Epithelial cell of prostate (primary cell): ENCODE measurements at places on chromosomes 5 and 9.

DNA sequence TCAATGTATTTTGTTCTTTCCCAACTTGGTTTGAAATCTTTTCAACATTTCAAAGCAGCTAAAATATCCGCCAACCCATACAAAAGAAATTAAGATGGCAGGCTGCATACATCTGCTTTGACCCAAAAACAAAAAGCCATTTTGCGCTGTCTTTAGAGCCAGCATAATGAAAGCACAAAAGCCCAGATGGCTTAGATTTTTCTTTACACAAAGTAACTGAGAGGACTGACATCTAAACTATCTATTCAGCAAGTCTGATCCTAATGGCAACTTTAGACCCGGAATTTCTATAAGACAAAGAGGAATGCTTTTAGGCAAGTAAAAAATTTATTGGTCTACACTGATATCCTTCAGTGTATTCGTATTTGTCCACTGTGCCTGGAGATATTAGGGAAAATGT, 86.3 kb downstream of the MYO10 start:
- no peak for DNase-seq

DNA sequence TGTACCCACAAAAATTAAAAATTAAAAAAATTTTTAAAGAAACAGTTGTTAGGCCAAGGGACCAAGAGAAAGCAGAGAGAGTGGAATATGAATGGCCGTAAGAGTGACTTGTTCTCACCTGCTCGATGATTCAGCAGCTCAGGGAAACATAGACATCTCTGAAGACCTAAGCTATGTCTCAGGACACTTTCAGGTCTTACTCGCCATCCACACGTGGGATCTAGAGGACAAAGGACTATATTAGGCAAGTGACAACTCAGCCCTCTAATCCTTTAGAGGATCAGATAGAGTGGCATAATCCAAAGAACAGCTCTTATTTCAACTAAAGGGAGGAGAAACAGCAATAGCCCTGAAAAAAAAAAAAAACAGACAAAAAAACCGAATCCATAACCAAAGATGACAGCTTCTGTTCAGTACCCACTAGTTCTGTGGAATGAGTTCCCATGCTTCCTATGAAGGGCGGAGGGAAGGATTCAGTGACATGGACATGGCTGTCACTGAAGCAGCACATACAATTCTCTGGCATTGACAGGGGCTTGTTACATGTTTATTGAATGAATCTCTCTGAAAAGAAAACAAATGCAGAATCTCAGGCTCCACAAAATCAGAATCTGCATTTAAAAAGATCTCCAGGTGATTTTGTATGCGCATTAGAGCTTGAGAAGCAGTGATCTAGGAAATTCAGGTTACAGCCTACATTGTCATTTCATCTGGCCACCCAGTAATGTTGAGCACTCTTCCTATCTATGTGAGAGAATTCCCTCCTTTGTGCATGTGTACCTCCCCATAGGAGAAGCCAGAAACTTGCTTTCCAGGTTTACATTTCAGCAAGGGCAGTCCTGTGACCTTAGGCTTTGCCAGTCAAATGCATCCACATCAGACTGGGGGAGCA, 96.0 kb downstream of the KIAA1958 start:
- DNase-seq: peak; percentile 26

DNA sequence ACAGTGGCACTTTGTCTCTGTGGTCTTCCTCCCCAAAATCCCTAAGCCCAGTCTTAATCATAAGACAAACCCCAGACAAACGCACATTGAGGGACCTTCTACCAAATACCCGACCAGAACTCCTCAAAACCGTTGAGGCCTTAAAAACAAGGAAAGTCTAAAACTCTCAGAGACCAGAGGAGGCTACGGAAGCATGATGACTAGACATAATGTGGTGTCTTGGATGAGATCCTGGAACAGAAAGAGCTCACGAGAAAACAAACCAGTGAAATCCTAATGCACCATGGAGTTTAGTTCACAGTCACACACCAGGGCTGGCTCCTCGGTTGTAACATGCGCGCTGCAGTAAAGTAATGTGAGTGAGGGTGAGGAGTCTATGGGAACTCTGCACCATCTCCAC, 58.4 kb downstream of the OTULIN start:
- no peak for DNase-seq

GRCh38 chr5:94376672-94377345, 241.6 kb downstream of the KIAA0825 start:
- DNase-seq: no peak

- DNase-seq: no peak
Observed at GRCh38 chr5:131109540-131110255, 55.4 kb downstream of the HINT1 start.

DNA sequence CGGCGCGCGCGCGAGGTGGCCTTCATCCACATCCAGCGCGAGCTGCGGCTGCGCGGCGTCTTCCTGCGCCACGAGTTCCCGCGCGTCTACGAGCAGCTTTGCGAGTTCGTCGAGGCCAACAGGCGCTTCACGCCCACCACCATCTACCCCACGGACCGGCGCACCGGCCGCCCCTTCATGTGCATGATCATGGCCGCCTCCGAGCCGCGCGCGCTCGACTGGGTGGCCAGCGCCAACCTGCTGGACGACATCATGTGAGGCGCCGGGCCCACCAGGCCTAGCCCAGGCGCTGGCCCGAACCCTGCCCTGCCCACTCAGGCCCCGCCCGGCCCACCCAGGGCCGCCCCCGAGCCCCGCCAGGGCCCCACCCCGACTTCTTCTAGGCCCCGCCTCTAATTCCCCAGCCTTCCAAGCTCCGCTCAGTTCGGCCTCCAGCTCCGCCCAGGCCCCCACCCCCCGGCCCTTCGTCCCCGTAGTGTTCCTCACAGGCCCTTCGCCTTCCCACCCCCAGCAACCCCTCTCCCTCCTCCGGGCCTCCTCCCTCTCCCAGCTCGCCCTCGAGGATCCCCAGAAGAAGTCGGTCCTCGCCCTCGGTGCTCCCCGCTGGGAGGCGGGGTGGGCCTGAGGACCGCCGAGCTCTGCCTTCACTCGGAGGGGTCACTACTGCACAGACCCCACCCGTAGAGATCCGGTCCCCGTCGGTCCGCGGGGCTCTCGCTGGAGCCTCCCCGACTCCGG, 2.0 kb upstream of the PHPT1 start:
- DNase-seq: no peak

DNA sequence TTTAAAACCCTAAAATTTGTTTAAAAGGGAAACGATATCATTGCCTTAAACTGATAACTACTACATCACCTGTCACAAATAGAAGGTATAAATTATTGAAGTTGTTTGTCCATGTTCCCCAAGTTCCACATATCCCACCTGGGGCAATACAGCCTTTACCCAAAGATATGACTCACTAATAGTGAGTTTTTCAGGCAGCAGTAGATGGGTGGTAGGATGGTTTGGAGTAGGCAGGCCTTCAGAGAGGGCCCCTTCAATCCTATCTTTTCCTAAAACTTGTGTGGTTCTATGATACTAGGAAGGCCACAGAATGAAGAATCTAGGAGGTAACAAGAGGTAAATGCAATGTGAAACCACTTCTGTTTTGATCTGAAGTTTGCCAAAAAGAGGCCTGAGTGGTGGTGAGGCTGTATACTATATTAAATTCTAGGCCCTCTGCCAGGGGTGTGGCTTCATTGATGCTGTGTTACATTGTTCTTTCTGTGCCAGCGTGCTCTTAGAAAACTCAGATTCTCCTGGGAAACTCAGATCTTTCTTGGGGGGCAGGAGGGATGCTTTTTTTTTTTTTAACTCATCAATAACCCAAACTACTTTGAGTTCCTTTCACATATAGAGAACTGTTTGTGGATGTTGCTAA, 7.2 kb downstream of the CYSTM1 start:
- DNase-seq: no peak

- no peak for DNase-seq
Observed at GRCh38 chr9:101514071-101514470, 19.6 kb upstream of the RNF20 start.

- peak; percentile 94 for DNase-seq
Observed at GRCh38 chr5:172903790-172904189, 55.4 kb upstream of the RPL26L1 start.

DNA sequence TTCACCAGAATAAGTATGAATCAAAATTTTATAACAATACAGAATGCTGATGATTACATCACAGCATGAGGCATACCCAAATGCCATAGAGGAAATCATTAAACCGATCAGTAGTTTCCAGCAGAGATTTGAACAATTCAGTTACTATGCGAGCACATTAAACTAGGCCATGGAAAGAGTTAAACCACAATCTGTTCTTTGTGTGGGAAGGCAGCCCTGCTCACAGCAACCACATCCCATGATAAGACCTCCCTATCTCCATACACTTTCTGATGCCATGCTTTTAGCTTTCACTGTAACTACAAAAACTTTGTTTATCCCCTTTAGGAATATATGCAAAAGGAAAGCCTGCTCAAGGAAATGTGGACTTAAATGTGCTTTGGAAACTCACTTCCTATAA, 4.5 kb downstream of the NFIB start:
- no peak for DNase-seq

GRCh38 chr5:127406326-127407121, 110.9 kb upstream of the PRRC1 start:
- DNase-seq: no peak

GRCh38 chr5:154956712-154957111, 15.8 kb downstream of the MRPL22 start:
- DNase-seq: no peak

DNA sequence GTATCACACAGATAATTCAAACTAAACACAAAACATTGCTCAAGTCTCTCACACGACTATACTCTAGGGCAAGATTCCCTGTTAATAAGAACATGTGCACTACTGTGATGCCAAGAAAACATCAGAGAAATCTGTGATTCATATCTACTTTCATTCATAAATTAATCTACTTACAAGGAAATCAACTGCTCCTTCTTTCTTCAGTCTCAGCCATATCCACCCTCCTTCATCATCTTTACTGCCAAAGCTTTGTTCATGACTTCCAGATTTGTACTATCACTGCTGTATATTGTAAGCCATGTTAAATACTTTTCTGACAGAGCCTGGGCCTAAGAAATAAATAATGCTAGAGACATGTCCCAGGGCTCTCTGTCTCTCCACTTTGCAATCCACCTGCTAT, 35.1 kb downstream of the CTNNAL1 start:
- DNase-seq: no peak

GRCh38 chr9:21070171-21070571, 7.6 kb downstream of the IFNB1 start:
- DNase-seq: peak; percentile 56

- no peak for DNase-seq
Observed at GRCh38 chr5:51386916-51387883, 4.0 kb downstream of the ISL1 start.

DNA sequence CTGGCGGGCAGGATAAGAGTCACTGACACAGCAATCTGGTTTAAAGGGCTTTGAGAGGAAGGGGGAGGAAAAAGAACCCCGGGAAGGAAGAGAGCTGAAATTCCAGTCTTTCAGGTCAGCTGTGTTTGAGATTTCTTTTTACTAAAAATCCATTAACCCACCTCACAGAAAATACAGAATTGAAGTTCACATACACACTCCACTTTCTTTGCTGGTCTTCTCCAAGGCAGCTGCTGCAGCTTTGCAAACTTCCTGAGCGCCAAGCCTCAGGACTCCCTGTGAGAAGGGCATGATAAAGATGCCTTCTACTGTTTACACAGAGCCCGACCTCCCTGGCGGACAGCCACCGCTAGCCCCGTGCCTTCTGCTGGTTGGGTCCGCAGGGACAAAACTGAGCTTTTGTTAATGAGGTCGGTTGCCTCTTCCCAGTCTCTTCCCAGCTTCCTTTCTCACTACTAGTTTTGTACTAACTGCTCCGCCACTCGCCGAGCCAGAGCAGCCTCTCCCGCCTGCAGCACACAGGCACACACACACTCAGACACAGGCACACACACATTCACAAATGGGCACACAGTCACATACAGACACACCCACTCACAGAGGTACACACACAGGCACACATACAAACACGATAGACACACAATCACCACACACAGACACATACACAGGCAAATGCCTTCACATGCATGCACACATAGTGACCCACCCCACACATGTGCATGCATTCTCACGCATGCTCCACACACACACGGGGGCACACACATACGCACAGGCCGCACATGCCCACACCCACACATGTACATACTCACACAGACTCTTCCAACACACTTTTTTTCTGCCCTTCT, at the start of gene FREM1:
Gene FREM1, minus strand, starts transcription at position 468 of the 845 bp plus-strand sequence. CDS start 41,451 bp downstream, outside the sequence.
- no peak for DNase-seq

GRCh38 chr9:114282926-114283325, 40.0 kb upstream of the ORM1 start:
- DNase-seq: peak; percentile 53

- DNase-seq: peak; percentile 5
Observed at GRCh38 chr9:14993061-14993800, 83.0 kb upstream of the FREM1 start.

GRCh38 chr5:142053426-142054151, 40.8 kb upstream of the GNPDA1 start:
- DNase-seq: no peak

DNA sequence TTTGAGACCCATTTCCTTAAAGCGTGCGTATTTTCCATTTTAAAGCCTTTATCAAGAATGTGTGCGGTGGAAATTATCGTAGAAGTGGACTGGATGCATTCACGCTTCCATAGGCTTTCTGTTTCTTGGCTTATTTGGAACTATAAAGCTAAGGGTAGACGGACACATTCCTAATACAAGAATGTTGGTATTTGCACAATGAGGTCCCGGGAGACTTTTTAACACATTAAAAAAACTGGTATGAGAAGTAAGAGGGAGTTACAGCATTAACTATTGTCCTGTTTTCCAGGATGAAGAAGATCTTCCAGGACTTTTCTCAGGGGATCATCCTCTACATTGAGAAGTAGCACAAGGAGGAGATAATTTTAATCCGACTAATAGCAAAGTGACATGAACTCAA, 653.0 kb downstream of the MTRR start:
- DNase-seq: no peak

GRCh38 chr5:168020542-168021294, 270.7 kb upstream of the WWC1 start:
- no peak for DNase-seq

GRCh38 chr5:6090079-6090654, 288.2 kb downstream of the MED10 start:
- no peak for DNase-seq

DNA sequence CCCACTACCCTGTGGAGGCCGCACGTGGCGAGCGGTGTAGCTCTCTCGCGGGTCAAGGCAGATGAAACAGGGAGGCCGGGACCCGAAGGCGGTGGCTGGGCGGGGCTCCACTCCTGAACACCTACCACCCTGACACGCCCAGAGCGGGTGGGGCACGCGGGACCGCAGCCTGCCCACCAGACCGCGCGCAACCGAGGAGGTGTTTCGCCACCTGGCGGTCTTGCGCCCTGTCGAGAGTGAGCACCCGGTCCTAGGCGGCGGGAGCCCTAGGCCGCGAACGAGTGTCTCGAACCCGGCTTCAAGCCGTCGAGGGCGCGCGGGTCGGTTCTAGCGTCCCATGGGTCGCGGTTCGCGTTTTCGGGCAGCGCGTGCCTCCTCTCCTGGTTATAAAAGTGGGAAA, 2.2 kb upstream of the EXOSC3 start:
- no peak for DNase-seq

DNA sequence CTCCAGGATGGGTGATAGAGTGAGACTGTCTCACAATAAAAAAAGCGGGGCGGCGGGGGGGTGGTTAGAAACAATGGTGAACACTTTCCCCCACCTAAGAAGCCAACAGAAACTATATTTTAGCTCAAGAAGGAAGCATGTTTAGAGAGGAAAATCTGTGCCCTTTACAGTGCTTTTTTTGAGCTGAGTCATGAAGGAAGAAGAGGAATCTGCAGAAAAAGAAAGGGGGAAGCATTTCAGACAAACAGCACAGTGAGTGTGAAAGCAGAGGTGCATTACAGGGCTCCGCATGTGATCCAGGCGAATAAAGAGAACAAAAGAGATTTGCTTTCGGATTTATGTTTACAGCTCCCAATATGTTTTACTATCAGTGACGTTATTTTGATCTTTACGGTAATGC, 1504.6 kb upstream of the WWC1 start:
- no peak for DNase-seq

GRCh38 chr9:91298311-91298710, 63.4 kb downstream of the AUH start:
- DNase-seq: peak; percentile 40
